Esophagus squamous epithelium (tissue), 5 donors: ENCODE measurements at places on chromosomes 2 and 18.

GRCh38 chr18:62614494-62614893, 91.7 kb downstream of the ZCCHC2 start:
- H3K36me3 ChIP-seq = no peaks in the 10 kb centered on the region
- H3K4me1 ChIP-seq = peaks cover 6% of the 10 kb centered on the region
- no peak overlapping the region for H3K4me3 ChIP-seq
- peaks cover 37% of the 10 kb centered on the region for H3K27me3 ChIP-seq

DNA sequence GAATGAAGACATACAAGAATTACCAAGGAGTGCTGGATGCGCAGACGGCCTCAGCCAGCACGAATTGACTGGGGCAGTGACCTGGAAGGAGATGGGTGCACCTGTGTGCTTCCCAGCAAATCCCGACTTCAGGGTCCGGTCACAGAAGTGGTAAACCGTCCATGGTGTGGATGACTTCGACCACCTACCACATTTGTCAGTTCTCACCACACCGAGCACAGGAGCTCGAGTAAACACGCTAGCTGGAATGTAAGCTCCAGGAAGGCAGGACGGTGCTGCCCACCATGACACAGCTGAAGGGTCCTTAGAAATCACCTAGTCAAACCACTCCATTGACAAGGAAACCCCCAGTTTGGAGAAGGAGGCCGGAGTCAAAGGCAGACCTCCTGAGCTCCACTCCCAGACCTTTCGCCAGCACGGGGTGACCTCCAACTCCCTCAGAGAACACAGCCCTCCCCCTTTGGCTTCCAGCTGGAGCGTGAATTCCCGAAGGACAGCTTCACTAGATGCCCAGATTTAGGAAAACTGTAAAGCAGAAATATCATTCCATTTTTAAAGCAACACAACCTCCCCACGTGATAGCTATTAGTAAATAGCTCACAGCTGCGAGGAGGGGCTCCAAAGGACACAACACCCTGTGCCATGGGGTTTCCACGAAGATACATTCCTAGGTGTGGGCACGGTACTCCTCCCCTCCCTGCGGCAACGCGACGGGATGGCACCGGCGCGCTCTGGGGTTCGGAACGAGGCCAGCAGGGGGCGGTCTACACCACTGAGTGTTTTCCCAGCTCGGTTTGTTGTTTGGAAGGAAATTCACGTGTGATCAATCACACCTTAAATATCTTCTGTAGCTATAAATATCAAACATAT, 34.1 kb upstream of the GNAL start:
- no peaks in the 10 kb centered on the region for H3K4me1 ChIP-seq
- H3K4me3 ChIP-seq = no peak overlapping the region
- no peak for DNase-seq

GRCh38 chr18:28120828-28121515, 56.0 kb downstream of the CDH2 start:
- H3K27ac ChIP-seq = no peak overlapping the region
- no peaks in the 10 kb centered on the region for H3K27me3 ChIP-seq
- H3K4me1 ChIP-seq = no peaks in the 10 kb centered on the region

DNA sequence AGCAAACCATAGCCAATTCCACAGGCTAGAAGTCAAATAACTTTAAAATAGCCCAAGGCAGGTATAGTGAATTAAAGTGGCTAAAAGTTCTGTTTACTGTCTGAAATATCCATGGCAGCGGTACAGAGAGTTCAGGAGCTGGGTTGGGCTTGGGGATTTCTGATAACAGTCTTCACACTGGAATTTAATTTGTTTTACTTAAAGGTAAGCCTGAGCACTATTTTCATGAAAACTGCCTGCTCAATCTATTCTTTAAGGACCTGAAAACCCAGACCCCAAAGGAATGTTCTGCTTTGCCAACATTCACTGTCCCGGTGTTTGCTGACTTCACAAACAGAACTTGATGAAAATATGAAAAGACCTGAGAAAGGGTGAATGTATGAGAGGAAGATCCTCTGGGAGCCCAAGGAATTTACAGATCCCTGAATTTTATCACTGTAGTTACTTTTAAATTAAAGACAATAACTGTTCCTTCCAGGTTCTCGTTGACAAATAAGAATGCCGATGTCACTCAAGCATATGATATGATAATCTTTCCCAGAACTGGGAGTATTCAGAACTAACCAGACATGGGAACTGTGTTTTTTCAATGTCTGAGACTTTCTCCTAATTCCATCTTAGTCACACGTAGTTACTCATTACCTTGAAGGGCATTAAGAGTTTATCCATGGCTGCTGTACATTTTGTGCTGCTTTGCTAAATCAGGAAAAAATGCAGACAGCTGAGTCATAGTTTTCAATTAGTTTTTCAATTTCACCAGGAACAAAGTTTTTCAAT, 28.3 kb upstream of the ITGB6 start:
- H3K4me1 ChIP-seq = peaks cover 99% of the 10 kb centered on the region
- H3K27ac ChIP-seq = peak overlapping the region; percentile 89
- no peaks in the 10 kb centered on the region for H3K36me3 ChIP-seq
- DNase-seq = no peak
- H3K4me3 ChIP-seq = no peak overlapping the region
- H3K27me3 ChIP-seq = no peaks in the 10 kb centered on the region

DNA sequence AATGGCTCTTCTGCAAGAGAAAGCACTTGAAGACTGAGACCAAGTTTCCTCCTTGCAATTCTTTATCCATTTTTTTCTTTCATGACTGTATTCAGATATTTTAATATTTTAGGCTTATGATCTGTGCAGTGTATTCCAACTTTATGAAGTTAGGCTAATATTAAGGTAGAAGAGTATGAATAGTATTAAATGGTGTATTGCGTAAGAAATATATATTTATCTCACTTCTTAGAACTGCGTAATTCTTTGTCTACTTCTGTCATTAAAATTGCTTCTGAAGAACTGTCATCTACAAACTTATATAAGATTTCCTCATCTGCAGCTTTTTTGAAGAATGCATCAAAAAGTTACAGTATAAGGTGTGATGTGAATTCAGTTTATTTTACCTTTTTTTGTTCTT, 183.2 kb downstream of the DLGAP1 start:
- H3K4me1 ChIP-seq = no peaks in the 10 kb centered on the region
- H3K36me3 ChIP-seq = no peaks in the 10 kb centered on the region
- no peak overlapping the region for H3K4me3 ChIP-seq
- no peak overlapping the region for H3K27ac ChIP-seq
- no peaks in the 10 kb centered on the region for H3K27me3 ChIP-seq

DNA sequence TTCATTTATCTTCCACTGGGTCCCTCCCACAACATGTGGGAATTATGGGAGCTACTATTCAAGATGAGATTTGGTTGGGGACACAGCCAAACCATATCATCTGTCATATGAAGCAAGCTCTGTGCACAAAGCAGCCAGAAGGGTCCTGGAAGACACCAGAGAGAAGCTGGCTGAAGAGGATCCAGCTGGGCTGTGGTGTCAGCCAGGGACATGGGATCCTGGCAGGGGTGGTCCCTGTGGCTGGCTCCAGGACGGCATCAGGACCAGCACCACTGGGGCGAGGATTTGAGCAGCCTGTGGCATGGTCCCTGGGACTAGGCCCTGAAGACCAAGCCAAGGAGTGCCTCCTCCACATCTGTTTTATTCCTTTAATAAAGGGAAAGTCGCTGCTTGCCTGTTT, 84.8 kb upstream of the HDAC4 start:
- H3K4me1 ChIP-seq = no peaks in the 10 kb centered on the region
- no peak overlapping the region for H3K4me3 ChIP-seq
- no peak overlapping the region for H3K27ac ChIP-seq
- no peaks in the 10 kb centered on the region for H3K27me3 ChIP-seq

GRCh38 chr2:153156743-153157142, 321.8 kb downstream of the RPRM start:
- no peaks in the 10 kb centered on the region for H3K27me3 ChIP-seq
- no peak overlapping the region for H3K27ac ChIP-seq
- DNase-seq = no peak

DNA sequence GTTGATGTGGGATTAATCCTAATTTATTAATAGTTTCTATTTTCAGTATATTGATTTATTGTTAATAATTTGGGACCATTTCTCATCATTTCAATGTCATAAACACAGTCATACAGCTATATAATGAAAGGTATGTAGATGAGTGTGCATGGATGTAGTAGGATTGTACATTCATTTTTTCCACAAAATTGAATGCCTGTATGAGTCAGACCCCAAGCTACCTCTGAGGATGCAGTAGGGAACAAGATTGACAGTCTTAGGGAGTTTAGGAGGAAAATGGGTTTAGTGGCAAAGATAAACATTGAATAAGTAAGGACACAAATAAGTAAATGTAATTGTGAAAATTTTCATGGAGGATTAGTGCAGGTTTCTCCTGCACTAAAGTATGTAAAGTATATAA, 14.1 kb upstream of the TMEFF2 start:
- no peaks in the 10 kb centered on the region for H3K4me1 ChIP-seq
- no peaks in the 10 kb centered on the region for H3K27me3 ChIP-seq
- no peaks in the 10 kb centered on the region for H3K36me3 ChIP-seq
- H3K4me3 ChIP-seq = no peak overlapping the region

DNA sequence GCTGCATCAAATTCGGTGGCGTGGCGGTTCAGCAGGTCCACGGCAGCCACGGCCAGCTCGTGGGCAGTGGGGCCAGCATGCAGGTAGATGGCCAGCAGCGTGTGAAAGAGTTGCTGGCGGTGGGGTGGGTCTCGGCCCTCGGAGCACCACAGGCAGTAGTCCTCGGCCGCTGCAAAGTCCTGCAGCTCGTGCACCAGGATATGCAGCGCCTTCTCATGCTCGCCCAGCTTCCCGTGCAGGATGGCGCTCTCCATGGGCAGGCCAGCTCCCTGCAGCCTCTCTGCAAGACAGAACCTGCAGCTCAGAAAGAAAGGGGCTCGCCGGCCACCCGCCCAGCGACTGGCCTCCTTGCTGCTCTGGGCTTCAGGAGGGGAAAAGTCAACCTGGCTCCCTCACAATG, 27.9 kb downstream of the GPR45 start:
- no peaks in the 10 kb centered on the region for H3K4me1 ChIP-seq
- DNase-seq = no peak
- no peak overlapping the region for H3K4me3 ChIP-seq
- H3K27ac ChIP-seq = no peak overlapping the region

DNA sequence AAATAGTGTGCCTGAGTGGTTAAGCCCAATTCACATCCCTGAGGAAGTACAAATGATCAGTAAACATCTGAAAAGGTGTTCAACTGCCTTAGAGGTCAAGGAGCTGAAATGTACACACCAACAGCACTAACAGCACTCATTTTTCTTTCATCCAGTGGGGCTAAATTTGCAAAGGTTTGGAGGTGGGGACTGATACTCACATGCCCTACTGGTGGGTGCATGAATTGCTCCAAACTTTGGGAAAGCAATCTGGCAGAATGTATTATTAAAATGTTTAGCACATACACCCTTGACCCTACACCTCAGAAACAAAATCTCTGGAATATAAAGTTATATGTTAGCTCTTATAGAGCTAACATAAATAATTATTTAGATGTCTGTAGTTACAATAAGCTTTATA, 19.0 kb upstream of the FAM178B start:
- DNase-seq = no peak
- H3K36me3 ChIP-seq = no peaks in the 10 kb centered on the region
- H3K27ac ChIP-seq = no peak overlapping the region
- H3K4me3 ChIP-seq = no peak overlapping the region
- no peaks in the 10 kb centered on the region for H3K4me1 ChIP-seq
- H3K27me3 ChIP-seq = peaks cover 2% of the 10 kb centered on the region

GRCh38 chr2:39516347-39517101, 79.4 kb upstream of the MAP4K3 start:
- H3K4me1 ChIP-seq = no peaks in the 10 kb centered on the region
- no peak for DNase-seq
- no peaks in the 10 kb centered on the region for H3K27me3 ChIP-seq
- H3K4me3 ChIP-seq = no peak overlapping the region
- no peaks in the 10 kb centered on the region for H3K36me3 ChIP-seq

DNA sequence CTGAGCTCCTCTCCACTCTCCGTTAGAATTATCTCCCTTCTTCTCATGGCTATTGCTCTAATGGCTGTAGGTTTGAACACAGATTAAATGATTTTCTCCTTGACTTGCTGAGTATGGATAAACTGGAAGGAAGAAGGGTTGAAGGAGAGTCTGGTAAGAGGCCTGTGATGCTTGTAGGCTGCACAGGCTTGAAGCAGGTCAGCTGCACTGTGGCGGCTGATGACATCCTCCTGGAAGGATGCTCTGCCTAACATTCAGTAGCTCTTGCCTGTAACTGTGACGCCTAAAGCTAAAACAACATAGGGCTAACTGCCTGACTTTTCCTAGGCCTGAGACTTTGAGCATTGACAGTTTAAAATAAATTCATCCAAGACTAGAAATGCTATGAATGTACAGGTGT, 166.3 kb downstream of the MREG start:
- no peaks in the 10 kb centered on the region for H3K4me1 ChIP-seq
- H3K27ac ChIP-seq = no peak overlapping the region
- no peaks in the 10 kb centered on the region for H3K36me3 ChIP-seq
- no peak for DNase-seq

GRCh38 chr2:38619458-38620164, 16.9 kb upstream of the HNRNPLL start:
- DNase-seq = no peak
- H3K27ac ChIP-seq = no peak overlapping the region
- H3K36me3 ChIP-seq = no peaks in the 10 kb centered on the region
- H3K4me3 ChIP-seq = no peak overlapping the region
- H3K27me3 ChIP-seq = no peaks in the 10 kb centered on the region

DNA sequence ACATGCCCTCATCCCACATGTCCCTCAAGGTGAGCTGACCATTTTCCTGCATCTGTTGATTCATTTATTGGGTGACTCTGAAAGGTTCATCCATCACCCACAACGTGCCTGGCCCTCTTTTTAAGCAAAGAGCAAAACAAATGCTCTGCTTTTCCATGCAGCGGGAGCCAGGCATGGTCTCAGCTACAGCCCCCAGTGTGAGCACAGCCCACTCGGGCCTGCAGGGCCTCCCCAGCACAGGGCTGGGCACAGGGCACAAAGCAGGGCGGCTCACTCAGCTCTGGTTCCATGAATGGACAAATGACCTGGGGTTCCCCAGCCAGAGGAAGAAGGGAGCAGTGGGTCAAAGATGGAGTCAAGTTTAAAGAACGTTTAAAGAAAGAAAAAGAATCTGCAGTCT, 24.1 kb upstream of the OTOS start:
- no peaks in the 10 kb centered on the region for H3K4me1 ChIP-seq
- DNase-seq = no peak
- H3K27me3 ChIP-seq = no peaks in the 10 kb centered on the region
- H3K27ac ChIP-seq = no peak overlapping the region

DNA sequence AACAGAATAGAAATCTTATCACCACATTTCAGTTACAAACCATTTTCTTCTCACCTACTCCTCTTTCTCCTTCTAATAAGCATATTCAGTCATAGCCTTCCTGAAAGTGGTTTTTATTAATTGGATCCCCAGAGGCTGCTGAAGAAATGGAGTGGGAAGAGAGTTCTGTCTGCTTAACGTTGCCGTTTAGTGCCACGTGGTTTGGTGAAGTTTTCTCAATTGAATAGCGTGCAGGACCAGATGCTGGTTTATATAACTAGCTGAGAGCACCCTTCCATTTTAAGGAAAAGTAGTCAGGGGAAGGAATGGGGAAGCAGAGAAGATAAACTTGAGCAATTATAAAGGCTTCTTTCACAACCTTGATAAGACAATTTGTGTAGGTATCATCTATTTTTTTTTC, 318.7 kb downstream of the PTH2R start:
- no peak for DNase-seq
- no peaks in the 10 kb centered on the region for H3K36me3 ChIP-seq
- no peak overlapping the region for H3K4me3 ChIP-seq
- H3K27me3 ChIP-seq = no peaks in the 10 kb centered on the region

- DNase-seq = no peak
- no peaks in the 10 kb centered on the region for H3K4me1 ChIP-seq
- H3K36me3 ChIP-seq = no peaks in the 10 kb centered on the region
Measured at GRCh38 chr2:170323743-170324142, 145.8 kb downstream of the MYO3B start.
